NB4 (cell line): ENCODE measurements at places on chromosomes 6 and 20.
A peak's percentile ranks its signal among the peaks of the same experiment; 100 is the strongest.

DNA sequence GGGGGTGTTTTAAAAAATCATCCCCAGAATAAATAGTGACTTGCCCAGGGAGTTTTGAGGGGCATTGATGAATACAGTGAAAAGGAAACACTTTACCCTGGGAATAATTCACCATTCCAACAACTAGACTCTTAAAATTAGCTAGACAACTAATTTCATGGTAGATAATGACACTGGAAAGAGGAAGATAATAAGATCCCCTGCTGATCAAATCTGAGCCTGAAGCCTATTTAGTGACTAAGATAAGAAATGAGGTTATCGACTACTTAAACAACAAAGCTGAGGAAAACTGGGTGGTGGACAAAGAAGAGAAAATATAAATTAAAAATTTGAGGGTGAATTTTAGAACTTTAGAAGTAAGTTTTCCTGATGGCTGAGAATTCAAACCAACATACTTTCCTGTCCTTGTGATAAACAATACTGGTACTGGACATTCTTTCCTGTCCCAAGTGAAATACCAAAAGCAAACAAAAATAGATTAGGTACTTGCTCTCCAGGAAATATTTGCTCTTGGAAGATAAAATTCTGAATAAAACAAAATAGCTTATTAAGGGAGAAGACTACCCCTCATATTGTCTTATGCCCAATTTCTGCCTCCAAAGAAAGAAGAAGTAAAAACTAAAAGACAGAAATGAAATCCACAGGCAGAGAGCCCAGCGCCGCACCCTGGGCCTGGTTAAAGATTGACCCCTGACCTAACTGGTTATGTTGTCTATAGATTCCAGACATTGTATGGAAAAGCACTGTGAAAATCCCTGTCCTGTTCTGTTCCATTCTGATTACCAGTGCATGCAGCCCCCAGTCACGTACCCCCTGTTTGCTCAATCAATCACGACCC lies 64.0 kb upstream of the ADGRF4 start:
- no peak for DNase-seq

DNA sequence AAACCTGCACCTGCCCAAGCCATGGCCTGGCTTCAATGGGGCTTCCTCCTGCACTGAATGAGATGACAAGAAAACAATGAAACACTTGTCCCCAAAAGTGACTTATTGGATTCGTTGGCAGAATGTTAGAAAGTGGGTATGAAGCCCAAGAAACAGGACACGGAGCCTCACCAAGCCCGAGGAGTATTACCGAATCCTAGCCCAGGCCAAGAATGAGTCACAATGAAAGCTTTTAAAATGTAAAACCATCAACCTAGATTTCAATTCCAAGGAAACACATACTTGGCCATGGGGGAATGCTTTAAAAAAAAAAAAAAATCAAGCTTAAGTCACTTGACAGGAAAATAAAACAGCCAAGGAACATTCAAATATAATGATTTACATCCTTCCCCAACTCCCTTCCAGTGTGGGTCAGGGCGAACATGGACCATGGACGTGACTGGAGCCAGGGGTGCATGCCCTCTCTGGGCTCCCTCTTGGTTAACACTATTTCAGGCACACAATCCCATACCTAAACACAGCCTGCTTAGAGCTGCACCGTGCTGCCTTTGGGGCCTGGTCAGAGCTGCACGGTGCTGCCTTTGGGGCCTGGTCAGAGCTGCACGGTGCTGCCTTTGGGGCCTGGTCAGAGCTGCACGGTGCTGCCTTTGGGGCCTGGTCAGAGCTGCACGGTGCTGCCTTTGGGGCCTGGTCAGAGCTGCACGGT lies 3.1 kb upstream of the STX16 start:
- DNase-seq: no peak

- peak; percentile 80 for DNase-seq
These were observed 4.3 kb downstream of the REV3L start for GRCh38 chr6:111478749-111479148.

DNA sequence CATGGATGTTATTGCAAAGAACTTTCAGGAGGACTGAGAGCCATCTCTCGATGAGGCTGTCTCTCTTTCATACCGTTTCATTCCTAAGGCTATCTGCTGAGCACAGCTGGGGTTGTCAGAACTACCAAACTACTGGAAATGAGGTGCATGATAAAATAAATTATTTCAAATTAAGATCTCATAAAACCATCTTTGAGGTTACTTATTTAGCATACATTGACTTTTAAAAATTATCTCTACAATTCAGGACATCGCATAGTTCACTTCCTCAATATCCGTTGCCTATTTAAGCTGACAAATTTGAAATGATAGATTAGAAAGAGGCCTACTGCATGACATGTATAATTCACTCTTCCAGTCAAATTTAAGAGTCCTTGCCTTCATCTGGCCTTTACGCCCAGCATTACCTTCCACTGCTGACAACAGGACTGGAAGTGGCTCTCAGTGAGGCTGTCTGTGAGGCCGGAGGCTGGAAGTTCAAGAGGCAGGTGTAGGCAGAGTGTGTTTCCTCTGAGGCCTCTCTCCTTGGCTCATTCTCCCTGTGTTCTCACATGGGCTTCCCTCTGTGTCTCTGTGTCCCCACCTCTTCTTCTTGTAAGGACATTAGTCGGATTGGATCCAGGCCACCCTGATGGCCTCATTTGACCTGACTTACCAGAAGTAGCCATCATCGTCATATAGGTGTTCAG lies 12.8 kb upstream of the DUSP22 start:
- no peak for DNase-seq

- peak; percentile 73 for DNase-seq
These were observed 10.2 kb upstream of the RNF114 start for GRCh38 chr20:49925901-49926454.

DNA sequence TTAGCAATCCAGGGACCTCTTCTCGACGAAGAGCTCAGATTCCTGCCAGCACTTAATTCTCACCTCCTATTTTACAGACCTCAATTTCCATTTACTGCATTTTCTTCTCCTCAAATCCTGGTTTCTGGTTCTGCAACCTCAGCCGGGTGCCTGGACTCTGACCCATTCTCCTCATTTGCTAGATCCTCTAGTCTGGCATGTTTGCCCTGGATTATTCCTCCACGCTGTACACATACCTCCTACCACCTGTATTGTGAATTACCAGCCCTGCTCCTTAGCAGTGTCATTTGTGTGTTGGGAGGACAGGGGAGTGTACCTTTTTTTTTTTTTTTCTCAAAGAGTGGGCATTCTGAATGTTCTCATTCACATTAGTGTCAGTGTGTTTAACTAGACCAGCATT lies 204.4 kb downstream of the ZMYND8 start:
- no peak for DNase-seq

DNA sequence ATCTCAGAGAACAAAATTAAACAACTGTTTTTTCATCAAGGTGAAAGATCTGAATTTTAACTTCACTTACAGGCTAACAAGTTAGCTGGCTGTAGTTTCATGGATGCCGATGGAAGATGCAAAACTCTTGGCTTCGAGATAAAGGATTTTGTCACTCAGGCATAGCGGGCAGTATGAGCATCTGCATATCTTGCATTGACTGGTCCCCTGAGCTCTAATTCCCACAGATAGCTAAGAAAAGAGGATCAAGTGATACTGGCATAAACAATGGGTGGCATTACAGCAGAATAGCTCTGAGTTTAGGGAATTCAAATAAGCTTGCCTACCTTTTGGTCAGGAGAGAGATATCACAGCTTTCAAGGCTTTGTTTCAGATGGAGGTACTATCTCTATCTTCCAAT lies 1.8 kb upstream of the CLVS2 start:
- no peak for DNase-seq

- DNase-seq: no peak
These were observed 14.0 kb downstream of the GCNT2 start for GRCh38 chr6:10535193-10535592.

- DNase-seq: peak; percentile 90
These were observed 118.7 kb downstream of the HFE start for GRCh38 chr6:26205625-26206574.

GRCh38 chr6:142927904-142928303 lies 17.1 kb downstream of the HIVEP2 start:
- no peak for DNase-seq

GRCh38 chr6:6723921-6724538 lies 135.5 kb downstream of the LY86 start:
- DNase-seq: peak; percentile 94

- no peak for DNase-seq
These were observed 9.2 kb downstream of the CYB5R4 start for GRCh38 chr6:83868639-83869038.

DNA sequence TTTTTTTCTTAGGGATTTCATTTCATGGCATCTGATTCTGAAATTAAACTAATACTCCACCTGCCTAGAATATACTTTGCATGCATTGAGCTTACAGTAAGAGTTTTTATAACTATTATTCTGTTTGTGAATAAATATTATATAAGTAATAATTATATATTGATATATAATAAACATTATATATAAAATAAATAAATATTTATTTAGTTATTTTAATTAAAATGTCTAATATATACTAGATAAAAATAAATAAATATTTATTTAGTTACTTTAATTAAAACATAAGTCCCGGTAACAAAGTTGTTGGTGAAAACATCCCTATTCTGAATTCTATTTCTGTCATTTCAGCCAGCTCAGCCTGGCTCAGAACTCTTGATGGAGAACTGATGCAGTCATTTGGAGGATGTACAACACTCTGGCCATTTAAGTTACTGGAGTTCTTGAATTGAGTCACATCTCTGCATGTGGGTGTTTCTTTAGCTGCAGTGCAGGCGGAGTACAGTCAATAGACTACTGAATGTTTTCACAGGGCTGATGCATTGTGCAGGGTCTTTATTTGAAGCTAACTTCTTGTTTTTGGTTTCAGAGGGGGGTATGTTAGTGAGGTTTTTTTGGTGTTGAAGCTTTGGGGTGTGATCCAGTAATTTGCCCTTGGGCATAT lies 508.9 kb upstream of the ADGRB3 start:
- no peak for DNase-seq

- DNase-seq: peak; percentile 73
These were observed 5.9 kb downstream of the TMEM239 start for GRCh38 chr20:2822073-2822472.

DNA sequence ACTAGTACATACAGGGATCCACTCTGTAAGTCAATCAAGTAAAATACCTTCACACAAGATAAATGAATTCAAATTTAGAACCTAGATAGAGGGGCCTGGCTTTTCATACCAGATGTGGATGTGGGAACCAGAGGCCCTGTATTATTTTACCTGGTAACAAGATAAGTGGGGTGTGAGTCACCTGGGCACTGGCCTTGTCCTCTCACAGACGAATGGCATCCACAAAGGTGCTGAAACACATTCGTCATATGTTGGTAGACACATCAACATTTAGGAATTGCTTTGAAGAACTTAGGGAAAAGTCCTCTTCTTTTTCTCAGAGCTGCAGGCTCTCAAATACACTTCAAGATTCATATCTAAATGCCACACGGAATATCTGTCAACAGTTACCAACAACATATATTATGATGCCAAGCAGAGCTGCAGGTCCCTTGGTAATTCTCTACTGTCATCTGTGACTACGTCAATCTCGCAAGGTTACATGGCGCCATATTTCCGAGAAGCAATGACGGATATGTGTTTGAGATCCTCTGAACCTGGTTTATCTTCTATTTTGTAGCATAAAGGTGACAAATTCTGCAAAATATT lies 618.6 kb downstream of the EPM2A start:
- DNase-seq: no peak

DNA sequence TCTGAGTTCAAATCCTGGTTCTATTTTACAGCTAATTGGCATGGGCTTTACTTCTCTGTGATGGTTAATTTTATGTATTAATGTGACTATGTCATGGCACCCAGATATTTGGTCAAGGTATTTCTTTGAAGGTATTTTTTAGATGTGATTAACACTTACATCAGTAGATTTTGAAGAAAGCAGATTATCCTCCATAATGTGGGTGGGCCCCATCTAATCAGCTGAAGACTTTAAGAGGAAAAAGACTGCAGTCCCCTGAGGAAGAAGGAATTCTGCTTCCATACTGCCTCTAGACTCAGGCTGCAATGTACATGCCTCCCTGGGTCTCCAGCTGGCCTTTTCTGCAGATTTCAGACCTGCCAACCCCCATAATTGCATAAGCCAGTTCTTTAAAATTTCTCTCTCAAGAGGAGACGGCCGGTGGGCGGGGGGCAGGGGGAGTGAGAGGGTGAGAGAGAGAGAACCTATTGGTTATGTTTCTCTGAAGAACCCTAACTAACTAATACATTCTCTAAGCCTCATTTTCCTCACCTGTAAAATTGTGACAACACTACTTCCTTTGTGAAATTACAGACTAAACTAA lies 338.2 kb upstream of the PRDM1 start:
- DNase-seq: peak; percentile 52

DNA sequence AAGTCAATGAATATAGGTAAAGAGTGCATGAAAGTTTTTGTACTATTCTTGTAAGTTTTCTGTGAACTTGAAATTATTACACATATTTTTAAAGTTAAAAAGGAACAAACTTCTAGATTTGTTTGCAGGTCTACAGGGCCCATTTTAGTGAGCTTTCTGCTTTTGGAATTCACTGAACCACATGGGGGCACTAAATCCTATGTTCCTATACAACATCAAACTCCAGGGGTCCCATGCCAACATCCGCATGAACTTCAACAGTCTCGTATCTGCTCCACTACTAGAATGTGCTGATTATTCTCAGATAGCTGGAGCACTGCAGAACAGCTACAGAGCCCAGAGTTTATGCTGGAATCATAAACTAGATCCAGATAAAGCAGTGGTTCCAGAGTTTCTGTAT lies 347.9 kb upstream of the SPTLC3 start:
- peak; percentile 36 for DNase-seq

GRCh38 chr6:7865781-7866180 lies 44.8 kb downstream of the TXNDC5 start:
- DNase-seq: no peak
